ENCODE measurements at places on chromosomes 2 and 18.

DNA sequence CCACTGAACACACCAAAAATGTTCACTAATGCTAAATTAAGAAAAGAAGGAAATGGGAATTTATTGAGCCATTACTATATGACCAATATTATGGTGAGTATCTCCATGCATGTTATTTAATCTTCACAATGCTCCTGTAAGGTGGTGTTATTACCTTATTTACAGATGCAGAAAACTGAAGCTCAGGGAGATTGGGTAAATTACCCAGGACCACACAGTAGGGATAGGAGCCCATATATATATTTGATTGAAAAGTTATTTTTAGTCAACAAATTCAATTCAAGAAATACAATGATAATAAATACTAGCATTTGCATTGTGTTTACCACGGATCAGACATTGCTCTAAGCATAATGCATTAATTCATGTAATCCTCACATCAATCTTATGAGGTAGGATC lies 202.2 kb upstream of the FBXO11 start:
- DNase-seq: no peak

- DNase-seq: no peak
Measured at GRCh38 chr2:70995426-70995729, 705 bp upstream of the TEX261 start.

- no peak for DNase-seq
Measured at GRCh38 chr2:126952216-126952615, 53.5 kb downstream of the TEX51 start.

GRCh38 chr2:112754564-112754963 lies 9.8 kb downstream of the CKAP2L start:
- DNase-seq: no peak

DNA sequence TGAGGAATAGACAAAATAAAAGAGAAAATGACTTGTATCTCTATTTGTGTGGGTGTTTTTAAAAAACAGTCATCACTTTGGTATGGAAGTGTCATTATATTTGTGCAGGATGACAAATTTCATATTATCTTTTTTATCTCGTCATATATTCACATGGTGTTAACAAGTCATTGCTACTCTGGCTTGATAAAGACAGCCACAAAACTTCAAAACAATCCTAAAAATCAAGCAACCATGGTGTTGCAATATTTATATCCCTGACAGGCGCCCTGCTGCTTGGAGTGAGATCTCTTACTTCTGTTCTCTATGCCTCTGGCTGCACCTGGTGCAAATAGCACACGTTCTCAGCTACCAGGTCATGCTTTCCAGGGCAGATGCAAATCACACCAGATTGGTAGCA lies 278.0 kb upstream of the EPHA4 start:
- no peak for DNase-seq

DNA sequence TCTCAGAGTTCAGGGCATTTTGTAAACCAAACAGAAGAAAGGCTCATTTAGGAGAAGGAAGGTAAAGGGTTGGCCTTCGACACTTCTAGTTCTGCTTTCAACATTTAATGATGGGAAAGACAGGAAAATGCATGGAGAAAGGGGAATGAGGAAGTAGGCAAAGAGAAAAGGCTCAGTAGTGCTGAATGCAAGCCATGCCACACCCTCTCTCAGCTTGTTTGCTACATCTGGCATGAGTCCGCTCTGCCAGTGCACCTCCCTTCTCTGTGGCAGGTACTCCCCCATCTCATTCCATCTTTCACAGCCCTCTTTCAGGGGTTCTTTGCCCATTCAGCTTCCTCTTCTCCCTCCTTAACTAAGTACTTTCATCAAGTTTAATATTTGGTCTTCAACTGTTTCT lies 120.9 kb upstream of the ITGB6 start:
- DNase-seq: no peak

- DNase-seq: no peak
Measured at GRCh38 chr18:48852794-48853193, 98.0 kb downstream of the SMAD7 start.

DNA sequence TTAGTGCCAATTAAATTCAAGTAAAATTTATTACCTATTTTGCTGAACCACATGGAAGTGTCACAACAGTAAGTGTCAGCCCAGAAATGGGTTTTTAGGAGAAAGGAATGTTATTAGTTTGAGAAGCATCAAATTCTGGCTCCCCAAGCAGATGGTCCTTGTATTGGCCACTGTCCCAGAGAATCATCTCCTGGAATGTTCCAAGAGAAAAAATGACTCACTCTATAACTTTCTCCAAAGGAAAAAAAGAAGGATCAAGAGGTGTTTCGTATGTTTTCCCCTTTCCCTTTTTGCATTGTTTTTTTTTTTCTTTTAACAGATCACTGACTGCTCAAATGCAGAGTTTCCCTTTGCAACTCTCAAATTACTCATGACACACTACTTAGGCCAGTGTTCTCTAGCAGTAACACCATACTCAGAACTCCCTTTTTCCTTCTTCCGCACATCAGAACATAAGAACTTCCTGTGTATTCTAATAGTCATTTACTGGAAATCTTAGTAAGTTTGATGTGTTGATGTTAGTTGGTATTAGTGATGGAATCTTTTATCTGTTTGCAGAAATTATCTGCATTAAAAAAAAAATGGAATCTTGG lies 390.3 kb downstream of the GPD2 start:
- no peak for DNase-seq

DNA sequence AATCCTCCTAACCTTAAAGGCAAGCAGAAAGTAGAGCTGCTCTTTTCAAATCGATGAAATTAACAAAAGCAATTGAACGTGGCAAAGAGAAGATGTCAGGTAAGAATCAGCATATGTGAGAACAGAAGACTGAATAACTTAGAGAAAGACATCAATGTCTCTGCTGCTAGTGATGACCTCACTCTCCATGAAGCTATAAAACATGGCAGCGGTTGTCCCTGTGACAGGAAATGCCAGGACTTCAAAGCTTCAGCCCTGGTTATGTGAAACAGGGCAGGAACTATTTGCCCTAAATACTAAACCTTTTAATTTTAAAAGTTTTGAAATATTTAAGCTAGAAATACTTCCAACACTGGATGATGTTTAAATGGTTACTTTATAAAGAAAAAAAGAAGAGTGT lies 383.7 kb downstream of the XIRP2 start:
- no peak for DNase-seq

DNA sequence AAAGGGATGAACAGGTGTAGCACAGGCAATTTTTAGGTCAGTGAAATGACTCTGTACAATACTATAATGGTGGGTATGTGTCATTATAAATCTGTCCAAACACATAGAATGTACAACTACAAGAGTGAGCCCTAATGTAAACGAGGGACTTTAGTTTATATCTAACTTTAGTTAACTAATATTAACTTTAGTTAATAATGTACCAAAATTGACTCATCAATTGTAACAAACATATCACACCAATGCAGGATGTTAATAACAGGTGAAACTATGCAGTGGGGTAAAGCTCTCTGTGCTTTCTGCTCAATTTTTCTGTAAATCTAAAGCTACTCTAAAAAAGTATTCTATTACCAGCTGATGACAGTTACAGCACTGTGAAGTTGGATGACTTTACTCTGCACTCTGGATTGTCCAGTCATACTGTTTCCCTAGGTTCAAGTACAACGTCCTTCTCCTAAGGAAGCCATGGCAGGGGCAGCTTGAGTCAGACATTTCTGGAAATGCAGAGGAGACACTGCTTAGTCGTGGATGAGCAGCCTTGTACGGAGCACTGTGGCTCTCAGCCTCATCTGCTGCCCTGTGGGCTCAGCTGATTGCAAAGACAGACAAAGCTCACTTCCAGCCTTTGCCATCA lies 26.1 kb downstream of the TGFA start:
- no peak for DNase-seq

GRCh38 chr18:22103647-22104031 lies 65.8 kb upstream of the GATA6 start:
- DNase-seq: no peak

DNA sequence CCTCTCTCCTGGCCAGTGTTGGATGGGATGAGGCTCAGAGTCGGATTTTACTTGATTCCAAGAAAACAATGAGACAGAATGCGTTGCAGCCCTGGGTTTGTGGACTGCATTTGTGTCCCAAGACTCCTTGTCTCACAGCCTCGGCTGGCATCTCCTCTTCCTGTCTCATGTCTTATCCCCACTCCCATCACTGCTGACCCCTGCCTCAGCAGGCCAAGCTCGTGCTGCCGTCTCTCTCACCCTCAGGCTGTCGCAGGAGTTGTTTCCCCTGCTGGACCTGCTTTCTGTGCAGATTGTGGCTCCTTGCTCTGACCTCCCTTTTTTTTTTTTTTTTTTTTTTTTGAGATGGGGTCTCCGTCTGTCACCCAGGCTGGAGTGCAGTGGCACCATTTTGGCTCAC lies 70.2 kb upstream of the RALBP1 start:
- no peak for DNase-seq

DNA sequence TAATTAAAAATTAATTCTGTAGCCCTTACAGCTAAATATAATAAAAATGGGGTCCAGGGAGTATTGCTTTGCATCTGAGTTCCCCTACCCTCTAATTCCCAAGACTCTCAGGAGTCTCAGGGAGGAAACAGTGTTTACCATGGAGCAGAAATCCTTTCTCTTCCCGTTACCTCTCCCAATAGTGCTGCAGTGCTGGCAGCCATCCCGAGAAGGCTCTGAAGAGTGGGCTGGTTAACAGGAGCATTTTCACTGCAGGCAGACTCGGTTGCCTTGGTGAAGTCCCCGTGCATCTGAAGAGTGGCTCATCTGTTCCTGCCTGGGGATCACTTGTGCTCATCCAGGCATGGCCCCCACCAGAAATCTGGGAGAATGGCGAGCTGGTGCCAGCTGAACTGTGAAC lies 41.8 kb upstream of the TMEM178A start:
- no peak for DNase-seq

DNA sequence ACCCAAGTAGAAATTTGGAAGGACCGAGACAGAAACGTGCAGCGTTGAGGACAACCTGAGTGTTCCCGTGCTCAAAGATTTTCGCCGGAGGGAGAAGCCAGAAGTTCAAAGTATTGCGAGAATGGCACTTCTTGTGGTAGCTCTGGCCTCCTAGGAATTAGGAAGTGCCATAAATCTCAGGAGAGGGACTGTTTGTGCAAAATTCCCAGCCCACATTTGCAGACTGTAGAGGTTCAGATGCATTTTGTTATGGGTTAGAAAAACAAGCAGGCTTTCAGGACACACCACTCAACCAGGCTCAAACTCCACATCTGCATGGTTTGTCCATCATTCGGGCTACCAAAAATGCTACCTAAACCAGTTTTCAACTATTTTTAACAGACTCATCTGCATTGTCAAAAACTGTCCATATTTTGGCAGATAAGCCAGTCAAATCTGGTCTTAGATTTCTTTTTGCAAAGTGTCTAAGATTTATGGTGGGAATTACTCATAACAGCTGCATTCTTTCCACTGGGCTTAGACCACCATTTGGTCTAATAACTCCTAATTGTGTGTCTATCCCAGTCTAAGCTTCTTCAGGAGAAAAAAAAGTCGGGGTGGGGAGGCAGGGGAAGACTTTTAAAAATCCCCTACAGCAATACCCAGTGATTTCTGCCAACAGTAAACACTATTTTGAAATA lies 422.9 kb downstream of the ARHGAP15 start:
- DNase-seq: no peak

DNA sequence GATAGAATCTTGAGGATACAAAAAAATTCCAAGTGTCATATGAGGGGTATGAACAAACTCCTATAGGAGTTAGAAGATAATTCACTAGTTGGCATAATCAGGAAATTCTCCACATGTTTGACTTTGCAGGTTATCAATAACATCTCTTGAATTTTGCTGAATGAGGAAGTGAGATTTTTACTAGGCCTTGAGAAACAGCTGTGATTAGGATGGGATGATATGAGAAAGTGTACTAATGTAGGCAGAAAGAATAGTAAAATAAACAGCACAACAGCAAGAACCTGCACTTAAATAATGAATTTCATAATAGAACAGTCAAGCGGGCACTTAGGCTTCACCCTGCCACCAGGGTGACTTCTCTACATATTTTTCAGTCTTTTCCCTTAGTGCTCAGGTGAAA lies 570.8 kb upstream of the CRIM1 start:
- no peak for DNase-seq

DNA sequence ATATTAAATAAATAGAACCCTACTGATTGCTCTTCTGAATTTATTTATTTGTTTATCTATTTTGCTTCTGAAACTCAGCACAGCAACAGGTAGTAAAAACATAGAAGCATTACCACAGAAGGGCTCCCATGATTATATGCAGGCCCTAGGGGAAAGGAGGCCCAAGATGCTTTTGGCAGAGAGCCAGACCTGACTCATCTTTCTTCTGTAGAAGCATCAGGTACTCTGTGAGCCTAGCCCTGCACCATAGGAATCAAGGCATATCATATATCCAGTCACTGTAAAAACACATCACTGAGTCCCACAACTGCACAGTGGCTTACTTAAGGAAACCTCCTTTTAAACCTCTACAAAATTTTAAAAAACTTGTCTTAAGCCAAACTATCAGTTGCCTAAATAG lies 1.8 kb downstream of the SCN9A start:
- DNase-seq: no peak

GRCh38 chr2:120856421-120856862 lies 120.8 kb downstream of the GLI2 start:
- no peak for DNase-seq

DNA sequence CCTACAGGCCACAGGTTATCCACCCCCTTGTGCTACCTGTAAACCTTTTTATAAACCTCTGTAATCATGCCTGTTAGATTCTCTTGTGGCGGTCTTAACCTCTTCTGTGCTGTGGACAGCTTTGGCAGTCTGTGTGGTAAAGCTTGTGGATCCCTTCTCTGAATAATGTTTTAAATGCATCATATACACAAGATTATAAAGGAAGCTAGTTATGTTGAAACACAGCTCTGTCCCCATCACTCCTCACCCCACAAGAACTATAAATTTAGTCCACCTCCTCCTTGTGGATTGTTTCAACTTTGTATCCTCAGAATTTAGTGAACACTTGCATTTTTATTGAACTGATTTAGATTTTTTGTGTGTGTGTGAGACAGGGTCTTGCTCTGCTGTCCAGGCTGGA lies 107.7 kb downstream of the ICA1L start:
- DNase-seq: no peak

DNA sequence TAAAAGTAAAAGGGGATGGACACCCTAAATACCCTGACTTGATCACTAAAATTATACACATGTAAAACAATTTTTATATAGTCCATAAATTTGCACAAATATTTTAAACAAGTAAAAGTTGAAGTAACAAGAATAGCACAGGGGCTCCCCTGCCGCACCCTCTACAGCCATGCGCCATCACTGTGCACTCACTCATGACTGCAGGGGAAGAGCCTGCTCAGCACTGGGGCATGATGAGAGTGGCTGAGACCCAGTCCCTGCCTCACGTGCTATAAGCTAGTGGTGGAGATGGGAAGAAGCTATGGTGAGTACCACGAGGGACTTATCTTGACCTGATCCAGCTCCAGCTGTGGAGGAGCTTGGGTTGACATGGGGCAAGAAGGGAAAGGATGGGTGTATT lies 46.9 kb upstream of the MYO1B start:
- DNase-seq: no peak

- no peak for DNase-seq
Measured at GRCh38 chr2:228197504-228197903, 16.0 kb upstream of the SPHKAP start.

- DNase-seq: no peak
Measured at GRCh38 chr2:94762600-94762999, 108.6 kb upstream of the TEKT4 start.

Measured in stimulated activated CD4-positive, alpha-beta T cell treated with anti-CD3 and anti-CD28 coated beads, Interleukin-12 subunit alpha, Interleukin-12 subunit beta, amount 100 ng/mL, for 4 hours (primary cell).